Keratinocyte (primary cell): ENCODE measurements at places on chromosomes 1 and 21.
A peak's percentile ranks its signal among the peaks of the same experiment; 100 is the strongest.

DNA sequence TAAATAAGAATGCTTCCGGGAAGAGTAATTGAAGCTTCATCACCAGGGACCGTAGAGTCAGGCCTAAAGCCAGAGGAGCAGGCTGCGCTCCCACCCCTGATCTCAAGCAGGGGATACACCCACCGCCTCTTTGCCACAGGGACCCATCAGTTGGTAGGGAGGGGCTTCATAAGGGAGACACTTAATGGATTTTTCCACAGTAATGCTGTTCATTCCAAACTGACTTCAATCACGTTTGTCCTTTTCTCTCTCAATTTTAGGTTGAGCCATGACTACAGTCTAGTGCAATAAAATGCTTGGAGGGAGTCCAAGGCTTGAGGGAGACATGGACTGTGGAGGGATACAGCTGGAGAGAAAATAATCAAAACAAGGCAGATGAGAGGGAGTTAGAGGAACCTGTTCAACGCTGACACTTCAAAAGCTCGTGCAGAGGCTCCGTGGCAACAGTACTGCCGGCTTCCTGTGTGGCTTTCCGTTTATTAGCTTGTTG is 111.5 kb downstream of the SEC16B start:
- H3K36me3 ChIP-seq: no peaks in the 10 kb centered on the region
- H3K27me3 ChIP-seq: no peaks in the 10 kb centered on the region
- H3K27ac ChIP-seq: no peak overlapping the region

DNA sequence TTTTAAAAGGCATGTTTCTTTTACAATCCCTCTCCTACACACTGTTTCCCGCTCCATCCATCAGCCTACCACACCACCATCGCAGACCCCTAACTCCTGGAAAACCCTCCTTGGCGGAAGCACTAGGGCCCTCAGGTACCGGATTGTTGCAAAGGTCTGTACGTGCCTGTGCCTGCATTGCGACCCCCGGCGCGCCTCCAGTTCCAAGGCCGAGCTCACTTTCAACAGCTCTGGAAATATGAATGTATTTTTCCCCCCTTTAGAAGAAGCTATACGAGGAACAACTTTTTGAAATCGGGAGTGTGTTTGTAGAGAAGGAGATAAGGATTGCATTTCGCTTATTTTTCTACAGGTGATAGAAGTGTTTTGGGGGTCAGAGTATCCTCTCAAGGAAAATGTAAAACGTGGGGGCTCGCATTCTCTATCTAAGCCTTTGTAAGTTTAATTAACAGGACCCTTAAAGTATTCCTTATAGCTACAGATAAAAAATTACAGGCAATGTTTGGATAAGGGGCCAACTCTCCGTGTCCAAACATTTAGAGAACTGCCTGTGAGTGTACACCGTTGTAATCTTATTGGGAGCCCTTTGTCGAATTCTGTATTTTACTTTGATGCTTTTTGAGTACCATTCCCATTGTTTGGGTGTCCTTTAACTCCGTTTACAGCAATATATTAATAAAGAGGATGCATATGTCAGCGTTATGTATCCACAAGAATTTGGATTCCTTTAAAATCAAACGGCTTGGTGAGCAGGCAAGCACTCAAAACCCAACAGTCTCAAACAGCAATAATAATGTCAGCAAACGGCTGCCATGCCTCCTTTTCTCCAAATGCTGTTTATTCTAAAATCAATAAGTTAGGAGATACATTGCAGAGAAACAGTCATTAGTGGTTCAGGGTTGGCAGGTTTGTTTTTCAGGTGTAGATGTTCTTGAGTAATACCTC is 5.9 kb downstream of the PRRX1 start:
- DNase-seq: no peak
- H3K4me1 ChIP-seq: no peaks in the 10 kb centered on the region
- no peaks in the 10 kb centered on the region for H3K36me3 ChIP-seq
- H3K27ac ChIP-seq: no peak overlapping the region
- H3K4me3 ChIP-seq: no peak overlapping the region

DNA sequence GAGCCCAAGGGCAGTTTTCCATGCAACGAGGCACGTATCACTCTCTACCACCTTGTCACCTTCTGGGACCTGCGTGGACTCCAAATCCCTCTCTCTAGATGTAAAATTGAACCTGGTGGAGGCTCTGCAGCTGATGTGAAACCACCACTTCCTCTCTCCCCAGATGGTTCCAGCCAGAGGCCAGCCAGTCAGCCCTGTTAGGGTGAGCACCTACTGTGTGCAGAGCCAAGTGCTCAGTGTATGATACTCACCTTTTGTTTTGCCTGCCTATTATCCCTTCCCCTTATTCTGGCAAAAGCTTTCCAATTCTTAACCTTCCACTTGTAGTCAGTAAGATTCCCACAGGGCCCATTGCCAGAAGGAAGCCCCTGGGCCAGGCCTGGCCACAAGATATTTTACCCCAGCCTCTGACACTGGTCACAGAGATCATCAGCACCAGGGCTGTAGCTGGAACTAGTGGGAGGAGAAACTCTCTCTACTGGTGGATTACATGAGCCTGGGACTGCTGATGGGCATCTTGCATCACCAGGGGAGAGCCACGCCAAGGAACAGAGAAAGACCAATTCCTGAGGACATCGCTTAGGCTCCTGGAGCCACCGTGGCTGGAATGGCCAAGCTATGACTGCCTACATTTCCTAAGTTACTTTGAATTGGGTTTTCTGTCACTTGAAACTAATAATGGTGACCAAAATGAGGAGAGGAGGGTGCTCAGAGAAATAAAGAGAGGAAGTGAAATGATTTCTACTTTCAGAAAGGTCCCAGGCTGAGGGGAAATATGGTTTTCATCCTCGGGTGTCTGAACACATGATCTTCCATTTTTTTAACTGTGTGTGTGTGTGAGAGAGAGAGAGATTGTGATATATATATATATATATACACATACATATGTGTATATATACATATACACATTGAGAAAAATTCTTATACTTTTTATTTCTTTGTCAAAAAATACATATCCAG is 26.6 kb upstream of the RD3 start:
- H3K27ac ChIP-seq: no peak overlapping the region
- peaks cover 15% of the 10 kb centered on the region for H3K4me1 ChIP-seq
- DNase-seq: no peak
- H3K27me3 ChIP-seq: no peaks in the 10 kb centered on the region
- no peak overlapping the region for H3K4me3 ChIP-seq

DNA sequence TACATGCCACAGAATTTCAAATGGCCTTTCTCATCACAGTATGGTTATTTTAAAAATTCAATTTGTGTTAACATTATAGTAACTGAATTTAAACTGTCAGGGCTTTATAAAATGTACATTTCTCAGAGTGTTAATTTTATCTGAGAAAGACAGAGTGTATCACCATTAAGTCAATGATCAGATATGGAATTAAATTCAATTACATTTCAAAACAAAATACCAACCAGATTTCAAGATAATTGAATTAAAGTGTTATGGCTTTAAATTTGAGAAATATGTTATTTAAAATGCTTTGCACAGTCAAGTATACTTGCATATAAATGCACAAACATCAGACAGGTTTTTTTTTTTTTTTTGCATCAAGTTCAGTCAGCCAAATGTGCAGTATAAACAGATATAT is 1574.4 kb downstream of the BRINP3 start:
- H3K27me3 ChIP-seq: no peaks in the 10 kb centered on the region
- H3K27ac ChIP-seq: no peak overlapping the region
- DNase-seq: no peak
- H3K4me1 ChIP-seq: no peaks in the 10 kb centered on the region
- H3K36me3 ChIP-seq: no peaks in the 10 kb centered on the region
- H3K4me3 ChIP-seq: no peak overlapping the region

GRCh38 chr21:45094412-45094811 is 20.0 kb downstream of the ADARB1 start:
- H3K27ac ChIP-seq: no peak overlapping the region
- DNase-seq: no peak
- no peaks in the 10 kb centered on the region for H3K36me3 ChIP-seq
- H3K27me3 ChIP-seq: no peaks in the 10 kb centered on the region
- peaks cover 5% of the 10 kb centered on the region for H3K4me1 ChIP-seq

DNA sequence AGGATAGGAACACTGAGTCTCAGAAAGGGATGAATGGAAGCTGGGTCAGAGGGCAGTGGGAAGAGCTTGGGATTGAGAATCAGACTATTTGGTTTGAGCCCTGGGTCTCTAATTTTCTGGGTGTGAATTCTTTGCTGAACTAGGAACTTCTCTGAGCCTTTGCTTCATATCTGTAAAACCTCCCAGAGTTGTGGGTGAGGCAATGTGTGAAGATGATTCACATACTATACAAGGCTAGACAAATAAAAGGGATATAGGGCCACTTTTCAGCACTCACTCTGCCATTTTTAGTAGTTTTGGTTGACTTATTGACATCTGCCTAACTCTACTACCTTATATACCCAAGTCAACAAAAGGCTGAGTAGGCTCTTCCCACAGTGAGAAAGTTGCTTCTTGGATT is 77.7 kb upstream of the JUN start:
- no peaks in the 10 kb centered on the region for H3K27me3 ChIP-seq
- H3K4me3 ChIP-seq: no peak overlapping the region
- no peaks in the 10 kb centered on the region for H3K36me3 ChIP-seq
- H3K4me1 ChIP-seq: peaks cover 21% of the 10 kb centered on the region
- no peak for DNase-seq
- H3K27ac ChIP-seq: no peak overlapping the region

GRCh38 chr1:10899490-10900250 is 103.2 kb upstream of the CASZ1 start:
- no peak for DNase-seq
- H3K27me3 ChIP-seq: no peaks in the 10 kb centered on the region
- H3K27ac ChIP-seq: peak overlapping the region; percentile 96

DNA sequence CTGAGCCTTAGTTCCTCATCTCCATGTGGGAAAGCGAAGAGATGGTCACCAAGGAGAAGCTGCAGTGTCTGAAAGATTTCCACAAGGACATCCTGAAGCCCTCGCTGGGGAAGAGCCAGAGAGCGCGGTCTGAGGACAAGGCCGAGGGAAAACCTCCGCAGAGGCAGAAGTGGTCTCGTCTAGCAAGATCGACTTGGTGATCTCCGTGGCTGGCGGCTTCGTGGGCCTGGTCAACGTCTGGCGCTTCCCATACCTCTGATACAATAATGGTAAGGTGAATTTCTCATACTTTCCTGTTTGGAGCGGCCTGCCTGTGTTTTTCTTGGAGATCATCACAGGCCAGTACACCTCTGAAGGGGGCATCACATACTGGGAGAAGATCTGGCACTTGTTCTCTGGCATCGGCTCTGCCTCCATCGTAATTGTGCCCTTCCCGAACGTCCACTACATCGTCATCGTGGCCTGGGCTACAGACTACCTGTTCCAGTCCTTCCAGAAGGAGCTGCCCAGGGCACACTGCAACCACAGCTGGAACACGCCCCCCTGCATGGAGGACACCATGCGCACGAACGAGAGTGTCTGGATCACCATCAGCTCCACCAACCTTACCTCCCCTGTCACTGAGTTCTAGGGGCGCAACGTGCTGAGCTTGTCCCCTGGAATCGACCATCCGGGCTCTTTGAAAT is 841.1 kb upstream of the TMPRSS15 start:
- DNase-seq: no peak
- H3K36me3 ChIP-seq: no peaks in the 10 kb centered on the region
- no peak overlapping the region for H3K27ac ChIP-seq
- H3K4me1 ChIP-seq: no peaks in the 10 kb centered on the region
- H3K27me3 ChIP-seq: no peaks in the 10 kb centered on the region
- H3K4me3 ChIP-seq: no peak overlapping the region
